Umbilical cord (tissue), 2 donors: ENCODE measurements at places on chromosomes 5 and 9. TPM values are rescaled to one million over a fixed set of nuclear protein-coding genes. Genes with fewer than 3 reads are reported as not detected.

DNA sequence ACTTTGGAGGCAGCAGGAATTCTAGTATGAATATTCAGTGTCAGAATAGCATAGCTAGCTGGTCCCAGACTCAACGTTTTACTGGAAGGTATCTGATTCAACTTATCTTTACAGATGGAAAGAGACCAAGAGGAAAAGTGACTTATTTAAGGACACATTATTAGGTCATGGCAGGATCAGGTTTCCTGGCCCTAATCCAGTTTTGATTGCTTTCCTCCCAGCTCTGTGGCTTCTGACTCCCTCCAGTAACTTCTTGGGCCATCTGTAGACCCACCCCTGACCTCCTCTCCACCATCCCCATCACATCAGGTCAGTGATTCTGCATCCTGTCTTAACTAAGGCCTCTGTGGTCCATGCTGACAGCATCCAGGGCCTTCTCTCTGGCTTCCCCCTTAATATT is 38.4 kb downstream of the SH3TC2 start:
- DNase-seq: no peak

DNA sequence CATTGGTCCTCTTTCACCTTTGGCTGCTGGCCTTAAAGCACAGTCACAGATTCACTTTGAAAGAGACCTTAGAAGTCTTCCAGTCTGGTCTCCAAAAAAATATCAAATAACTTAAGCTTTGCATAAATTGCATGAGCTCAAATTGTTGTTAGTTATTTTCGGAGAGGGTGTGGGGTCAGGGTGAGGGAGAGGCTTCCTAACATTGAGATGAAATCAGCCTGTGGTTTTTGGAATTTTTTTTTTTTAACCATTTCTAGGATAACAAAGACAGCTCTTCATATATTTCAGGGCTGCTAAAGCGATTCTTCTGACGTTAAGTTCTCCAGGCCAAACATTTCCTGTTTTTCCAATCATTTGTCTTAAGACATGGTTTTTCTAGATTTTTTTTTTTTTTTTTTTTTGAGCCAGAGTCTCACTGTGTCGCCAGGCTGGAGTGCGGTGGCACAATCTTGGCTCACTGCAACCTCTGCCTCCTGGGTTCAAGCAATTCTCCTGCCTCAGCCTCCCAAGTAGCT is 4.5 kb downstream of the OCLN start:
- DNase-seq: no peak

DNA sequence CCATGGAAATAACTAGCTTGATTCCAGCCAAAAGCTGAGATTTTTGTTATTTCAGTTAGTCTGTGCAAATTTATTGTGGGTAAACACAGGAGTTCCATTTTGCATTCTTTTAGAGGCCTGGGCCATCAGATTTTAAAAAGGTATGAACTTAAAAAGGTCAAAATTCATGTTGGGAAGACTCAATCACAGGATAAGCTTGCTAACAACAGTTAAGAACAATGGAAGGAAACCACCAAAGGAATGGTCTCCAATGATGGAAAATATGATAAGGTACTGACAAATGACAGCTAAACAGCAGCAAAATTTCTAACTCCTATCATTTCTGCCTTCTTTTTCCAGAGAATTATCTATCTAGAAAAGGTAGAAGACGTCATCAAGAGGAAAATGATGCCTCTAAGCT is 16.0 kb downstream of the ABITRAM start:
- no peak for DNase-seq

FCN1 gene
- 3.6 TPM for total RNA-seq

SLC45A2 gene
- 1.2 TPM for total RNA-seq

NR2F1-AS1 gene
- total RNA-seq: 44.1 TPM

DNA sequence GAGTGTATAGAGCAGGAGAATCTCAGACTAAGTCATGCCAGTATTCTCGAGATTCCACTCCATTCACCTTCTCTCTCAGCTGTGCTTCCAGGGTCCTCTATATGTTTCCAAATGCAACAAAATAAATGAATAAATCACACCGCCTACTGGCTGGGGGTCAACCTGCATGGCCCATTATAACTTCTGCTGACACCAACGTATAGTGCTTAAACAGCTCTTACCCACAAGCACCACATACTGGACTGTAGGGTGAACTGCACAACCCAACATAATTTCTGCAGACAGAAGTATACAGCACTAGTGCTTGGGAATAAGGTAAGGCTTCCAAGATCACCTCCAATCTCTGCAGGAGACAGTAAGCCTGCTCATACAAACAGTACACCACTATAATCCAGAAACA is 33.1 kb upstream of the HTR4 start:
- no peak for DNase-seq

DNA sequence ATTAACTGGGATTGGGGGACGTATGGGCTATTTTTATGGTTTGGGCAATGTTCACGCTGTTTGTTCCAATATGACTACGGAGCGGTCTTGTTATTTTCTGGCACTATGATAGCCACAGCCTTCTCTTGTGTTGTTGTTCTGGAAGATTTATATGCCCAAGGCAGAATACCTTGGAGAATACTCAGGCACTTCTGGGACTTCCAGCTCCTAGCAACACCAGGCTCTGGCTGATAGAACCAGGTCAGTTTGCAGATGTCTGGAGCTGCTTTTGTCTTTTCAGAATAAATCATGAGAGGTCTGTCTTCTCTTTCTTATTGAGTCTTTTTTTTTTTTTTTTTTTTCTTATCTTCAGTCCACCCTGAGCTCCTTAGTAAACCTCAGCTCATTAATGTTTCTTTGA is 262.5 kb downstream of the MED10 start:
- no peak for DNase-seq

IL33 gene
- 108 TPM for total RNA-seq

DNA sequence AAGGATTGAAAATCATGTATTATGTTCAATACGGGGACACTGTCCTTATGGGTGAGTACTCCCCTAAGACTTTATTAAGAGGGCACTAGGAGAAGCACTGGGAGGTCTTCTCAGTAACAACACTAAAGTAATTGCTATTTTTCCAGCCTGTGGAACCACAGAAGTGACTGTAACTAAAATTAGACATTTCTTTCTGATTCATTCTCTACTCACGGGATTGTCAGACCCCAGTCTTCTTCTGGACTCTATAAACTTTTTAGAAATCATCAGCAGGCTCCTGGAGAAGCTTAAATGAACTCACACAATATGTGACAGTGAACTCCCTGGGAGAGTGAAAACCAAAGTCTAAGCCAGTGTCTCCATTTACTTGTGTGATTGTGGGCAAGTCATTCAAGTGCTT is 14.5 kb downstream of the TLR4 start:
- no peak for DNase-seq

TCF7 gene
- total RNA-seq: 0.96 TPM

GRCh38 chr5:77065256-77065655 is 21.8 kb downstream of the ZBED3 start:
- DNase-seq: no peak

- DNase-seq: no peak
Observed at GRCh38 chr5:51380603-51381207, 2.5 kb upstream of the ISL1 start.

PCDHGB6 gene
- total RNA-seq: 9.1 TPM

OR1Q1 gene
- total RNA-seq: 9.6 TPM

DNA sequence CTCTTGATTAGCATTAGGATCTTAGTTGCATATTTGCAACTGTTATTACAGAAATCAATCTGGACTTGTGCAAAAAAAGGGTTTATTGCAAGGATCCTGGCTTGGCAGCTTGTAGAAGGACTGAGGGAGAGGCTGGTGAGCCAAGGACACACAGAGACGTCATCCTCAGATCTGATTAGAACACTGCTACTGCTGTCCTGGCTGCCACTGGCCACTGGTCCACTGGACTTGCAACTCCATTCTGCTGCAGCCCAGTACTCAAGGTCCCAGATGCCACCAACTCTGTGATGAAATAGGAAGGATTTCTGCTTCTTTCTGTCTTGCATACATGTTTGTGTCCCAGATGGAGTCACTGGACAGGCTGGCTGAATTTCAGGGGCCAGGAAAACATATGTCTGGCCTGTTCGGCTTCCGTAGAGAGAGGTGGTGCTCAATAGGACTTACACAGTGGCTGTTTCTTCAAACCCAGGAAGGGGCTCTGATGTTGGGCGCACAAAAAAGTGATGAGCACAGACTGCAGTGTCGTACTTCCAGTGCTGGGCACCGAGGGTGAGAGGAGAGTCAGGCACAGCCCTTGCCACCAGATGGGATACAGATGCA is 68.9 kb upstream of the SH3PXD2B start:
- DNase-seq: no peak

GRCh38 chr9:132534832-132535231 is 47.6 kb upstream of the BARHL1 start:
- no peak for DNase-seq

MELK gene
- 12.0 TPM for total RNA-seq

ABCA1 gene
- 76.6 TPM for total RNA-seq

- no peak for DNase-seq
Observed at GRCh38 chr5:96347502-96348292, 85.4 kb downstream of the PCSK1 start.

DNA sequence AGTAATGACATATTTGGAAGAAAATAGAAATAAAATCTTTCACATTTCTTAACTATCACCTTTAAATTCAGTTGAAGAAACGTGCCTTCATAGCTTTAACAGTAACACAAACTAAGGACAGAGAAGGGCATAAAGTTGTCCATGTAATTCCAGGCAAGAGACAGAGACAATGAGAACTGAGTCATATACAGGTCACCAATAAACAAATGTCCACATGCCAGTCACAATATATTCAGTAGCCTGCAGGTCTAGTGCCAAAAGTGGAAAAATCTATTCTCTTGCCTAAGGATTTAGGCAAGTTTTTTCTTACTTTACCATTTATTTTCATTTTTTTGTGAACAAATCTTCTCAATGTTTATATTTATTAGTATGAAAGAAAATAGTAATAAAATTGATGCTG is 1711.5 kb upstream of the NUDT12 start:
- DNase-seq: no peak

DNA sequence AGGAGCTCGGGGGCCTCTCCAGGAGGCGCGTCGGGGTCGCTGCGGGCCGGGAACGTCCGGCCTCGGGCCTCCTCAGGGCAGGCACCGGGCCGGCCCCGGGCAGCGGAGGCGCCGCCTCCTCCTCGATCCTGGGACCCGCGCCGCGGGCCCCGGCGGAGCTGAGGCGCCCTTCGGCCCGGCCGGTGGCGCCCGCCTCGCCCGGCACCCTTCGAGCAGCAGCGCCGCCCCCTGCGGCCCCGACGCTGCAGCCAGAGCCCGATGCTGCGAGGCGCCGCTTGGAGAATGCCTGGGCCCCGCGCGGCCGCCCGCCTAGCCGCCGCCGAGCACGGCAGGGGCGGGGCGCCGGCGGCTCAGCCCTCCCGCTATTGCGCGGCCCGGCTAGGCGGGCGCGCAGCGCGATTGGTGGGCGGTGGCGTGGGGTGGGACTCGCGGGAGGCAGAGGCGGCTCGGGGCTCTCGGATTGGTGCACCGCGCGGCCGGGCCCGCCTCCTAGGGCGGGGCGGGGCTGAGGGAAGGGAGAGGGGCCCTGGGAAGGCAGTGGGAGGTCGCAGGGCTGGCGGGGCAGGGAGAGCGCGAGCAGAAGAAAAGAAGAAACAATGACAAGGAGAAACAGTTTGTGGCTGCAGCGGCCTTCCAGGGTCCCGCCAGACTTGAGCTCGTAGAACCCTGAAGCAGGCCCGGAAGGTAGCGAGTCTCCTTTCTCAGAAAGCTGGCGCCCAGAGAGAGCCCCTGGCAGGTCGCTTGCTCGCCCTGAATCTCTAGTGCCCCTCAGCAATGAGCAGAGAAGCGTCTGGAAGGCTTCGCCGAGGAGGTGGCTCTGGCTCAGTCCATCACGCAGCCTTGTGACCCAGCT is at the start of gene EEIG1:
EEIG1 (minus strand) TSS at position 284 of the 853 bp plus-strand sequence. CDS start 852 bp downstream, outside the sequence.
- peak; percentile 98 for DNase-seq

LRRC14B gene
- total RNA-seq: not detected

CTNND2 gene
- 8.7 TPM for total RNA-seq

DNA sequence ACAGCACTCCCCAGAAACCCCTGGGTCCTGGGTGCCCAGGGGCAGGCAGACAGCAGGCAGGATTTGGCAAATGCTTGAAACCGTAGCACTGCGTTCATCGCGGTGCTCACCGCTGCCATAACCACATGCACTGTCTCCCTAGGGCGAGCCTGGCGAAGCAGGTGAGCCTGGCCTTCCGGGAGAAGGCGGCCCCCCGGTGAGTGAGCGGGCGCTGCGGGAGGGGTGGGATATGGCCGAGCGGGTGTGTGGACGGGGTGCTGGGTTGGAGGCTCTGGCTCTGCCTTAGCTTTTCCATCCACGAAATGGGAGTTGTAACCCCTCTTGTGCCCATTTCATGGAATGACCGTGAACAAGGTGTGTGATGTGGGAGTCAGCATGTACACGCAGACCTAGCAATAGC is 66.8 kb upstream of the FCN2 start:
- no peak for DNase-seq
